ENCODE measurements at places on chromosomes 6 and 20. TPM values are rescaled to one million over a fixed set of nuclear protein-coding genes. Genes with fewer than 3 reads are reported as not detected.

MUC21 gene
- total RNA-seq: not detected

DUSP15 gene
- total RNA-seq: 1.6 TPM

RBL1 gene
- 9.6 TPM for total RNA-seq

ZNF831 gene
- total RNA-seq: not detected

FRMD1 gene
- total RNA-seq: 0.05 TPM

LCA5 gene
- 0.84 TPM for total RNA-seq

MYLK4 gene
- 0.12 TPM for total RNA-seq

All from A549 treated with GW870086 at 1 μM for 4 hours (cell line).